ENCODE measurements at places on chromosomes 16 and 17.

DNA sequence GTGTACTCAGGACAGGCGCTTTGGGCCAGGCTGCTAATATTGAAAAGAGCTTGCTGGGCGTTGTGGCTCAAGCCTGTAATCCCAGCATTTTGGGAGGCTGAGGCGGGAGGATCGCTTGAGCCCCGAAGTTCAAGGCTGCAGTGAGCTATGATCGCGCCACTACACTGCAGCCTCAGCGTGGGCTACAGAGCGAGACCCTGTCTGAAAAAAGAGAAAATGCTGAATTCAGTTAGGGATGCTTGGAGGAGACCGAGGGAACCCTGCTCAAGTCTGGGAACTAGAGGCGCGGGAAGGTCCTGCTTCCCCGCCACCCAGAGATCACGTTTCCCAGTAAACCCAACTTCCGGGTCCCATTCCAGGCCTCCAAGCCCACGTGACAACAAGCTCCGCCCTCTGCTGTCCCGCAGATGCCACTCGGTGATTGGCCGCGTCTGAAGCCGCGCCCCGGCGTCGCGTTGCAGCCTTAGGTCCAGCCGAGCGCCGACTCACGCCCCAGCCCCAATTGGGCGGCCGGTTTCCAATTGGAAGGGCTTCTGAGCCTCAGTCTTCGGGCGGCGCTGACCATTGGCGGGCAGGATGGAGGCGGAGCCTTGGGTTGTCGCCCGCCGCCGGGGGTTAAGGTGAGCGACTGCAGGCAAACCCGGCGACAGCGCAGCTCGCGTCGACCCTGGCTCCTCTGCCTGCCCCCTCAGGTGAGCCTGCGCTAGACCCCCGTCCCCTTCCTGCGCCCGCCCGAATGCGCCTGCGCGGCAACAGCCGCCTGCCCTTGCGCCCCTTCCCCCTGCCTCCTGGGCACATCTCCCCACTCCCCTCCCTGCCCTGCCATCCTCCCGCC is at the start of gene PHKG2:
PHKG2 (plus strand) TSS at position 627 of the 835 bp plus-strand sequence. CDS start 396 bp downstream, outside the sequence.
- DNase-seq, result peak; percentile 99

DNA sequence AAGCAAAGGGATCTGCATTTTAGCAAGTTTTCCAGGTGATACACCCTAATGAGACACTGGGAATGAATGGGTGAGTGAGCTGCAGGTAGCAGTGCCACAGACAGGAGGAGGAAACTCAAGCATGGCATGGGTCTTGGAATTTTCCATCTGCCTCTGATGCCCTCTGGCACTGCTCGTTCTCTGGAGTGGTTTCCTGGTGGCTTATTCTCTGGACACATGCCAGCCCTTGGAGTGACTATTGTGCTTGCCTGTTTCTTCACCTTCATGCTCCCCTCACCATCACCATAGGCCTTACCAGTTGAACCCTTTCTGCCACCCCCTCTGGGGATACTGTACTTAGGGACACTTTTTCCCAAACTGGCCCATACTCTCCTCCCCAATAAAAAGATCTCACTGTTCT is 1.6 kb downstream of the COASY start:
- no peak for DNase-seq

DNA sequence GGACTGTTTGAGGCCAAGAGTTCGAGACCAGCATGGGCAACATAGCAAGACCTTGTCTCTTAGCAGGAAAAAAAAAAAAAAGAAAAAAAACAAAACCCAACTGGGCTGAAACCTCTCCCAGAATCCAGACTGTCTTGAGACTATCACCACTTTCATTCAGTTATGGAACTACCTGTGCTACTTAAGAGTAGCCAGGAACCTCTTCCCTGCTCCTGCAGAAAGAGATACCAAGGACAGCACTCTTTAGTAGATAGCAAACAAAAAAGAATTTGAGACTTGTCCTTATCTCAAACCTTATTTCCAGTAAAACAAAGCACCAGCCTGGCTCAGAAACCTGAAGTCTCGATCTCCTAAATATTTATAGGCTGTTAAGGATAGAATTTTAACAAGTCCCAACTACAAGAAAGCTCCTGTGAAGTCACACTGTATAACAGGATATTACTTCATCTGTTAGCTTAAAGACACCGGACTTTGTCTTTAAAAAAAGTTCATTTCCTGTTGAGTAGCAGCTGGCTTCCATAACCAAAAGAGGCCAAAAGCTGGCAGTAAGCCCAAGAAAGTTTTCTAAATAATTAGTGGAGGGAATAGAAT is 5.1 kb downstream of the CDR2 start:
- no peak for DNase-seq

DNA sequence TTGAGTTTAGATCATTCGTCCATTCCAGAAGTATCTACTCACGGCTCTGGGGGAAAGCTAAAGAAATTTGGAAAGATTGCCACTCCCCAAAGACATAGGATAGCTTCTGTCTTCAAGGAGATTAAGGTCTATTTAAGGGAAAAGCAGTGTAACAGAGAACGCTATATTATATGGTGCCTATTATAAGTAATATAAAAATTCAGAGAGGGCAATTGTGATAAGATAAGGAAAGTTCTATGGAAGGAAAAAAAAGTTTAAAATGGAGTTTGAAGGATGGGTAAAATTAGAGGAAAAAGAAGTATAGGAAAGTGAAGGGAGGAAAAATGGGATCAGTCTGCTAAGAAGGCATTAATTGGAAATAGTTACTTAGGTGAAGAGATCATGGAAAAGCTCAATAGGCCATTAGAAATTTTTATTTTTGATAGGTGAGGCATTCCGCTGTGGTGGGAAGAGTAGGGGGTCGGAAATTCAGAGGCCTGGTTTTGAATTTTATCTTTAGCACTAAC is 690 bp upstream of the CDC27 start:
- DNase-seq, result no peak

DNA sequence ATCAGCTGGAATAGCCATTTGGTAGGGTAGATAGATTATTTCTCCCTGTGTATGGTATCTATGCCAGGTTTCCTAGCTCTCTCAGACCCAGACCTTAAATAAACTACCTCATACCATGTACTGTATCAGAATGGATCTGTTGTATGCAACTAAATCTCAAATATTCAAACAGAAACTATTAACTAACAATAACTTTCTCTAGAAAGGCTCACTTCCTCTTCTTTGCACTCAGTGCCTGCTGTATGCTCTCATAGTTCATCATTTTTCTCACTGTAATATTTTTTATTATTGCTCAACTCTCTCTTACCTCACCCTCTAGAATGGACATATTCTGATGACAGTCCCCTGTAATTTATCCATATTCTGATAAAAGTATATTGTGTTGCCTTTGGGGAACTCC is 182.4 kb downstream of the TOX3 start:
- DNase-seq, result no peak

- DNase-seq, result no peak
These were observed 2.3 kb downstream of the RSAD1 start for GRCh38 chr17:50480854-50481490.

DNA sequence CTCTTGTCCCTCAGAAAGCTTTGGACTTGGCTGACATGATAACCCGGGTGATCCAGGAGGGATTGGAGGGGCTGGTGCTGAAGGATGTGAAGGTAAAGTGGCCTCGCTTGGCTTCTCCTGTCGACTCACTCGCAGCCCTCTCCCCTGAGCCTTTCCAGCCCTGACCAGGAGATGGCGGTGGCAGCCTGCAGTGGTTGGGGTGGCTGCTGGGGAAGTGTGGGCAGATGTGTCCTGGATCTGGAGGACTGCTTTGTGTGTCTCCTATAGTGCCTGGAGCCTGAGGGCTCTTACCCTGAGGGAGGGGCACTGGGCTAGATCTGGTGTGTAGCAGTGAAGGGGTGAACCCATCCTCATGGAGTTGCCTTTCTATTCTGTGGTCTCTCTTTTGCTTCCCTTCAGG is 17.9 kb downstream of the LIG3 start:
- peak; percentile 12 for DNase-seq

DNA sequence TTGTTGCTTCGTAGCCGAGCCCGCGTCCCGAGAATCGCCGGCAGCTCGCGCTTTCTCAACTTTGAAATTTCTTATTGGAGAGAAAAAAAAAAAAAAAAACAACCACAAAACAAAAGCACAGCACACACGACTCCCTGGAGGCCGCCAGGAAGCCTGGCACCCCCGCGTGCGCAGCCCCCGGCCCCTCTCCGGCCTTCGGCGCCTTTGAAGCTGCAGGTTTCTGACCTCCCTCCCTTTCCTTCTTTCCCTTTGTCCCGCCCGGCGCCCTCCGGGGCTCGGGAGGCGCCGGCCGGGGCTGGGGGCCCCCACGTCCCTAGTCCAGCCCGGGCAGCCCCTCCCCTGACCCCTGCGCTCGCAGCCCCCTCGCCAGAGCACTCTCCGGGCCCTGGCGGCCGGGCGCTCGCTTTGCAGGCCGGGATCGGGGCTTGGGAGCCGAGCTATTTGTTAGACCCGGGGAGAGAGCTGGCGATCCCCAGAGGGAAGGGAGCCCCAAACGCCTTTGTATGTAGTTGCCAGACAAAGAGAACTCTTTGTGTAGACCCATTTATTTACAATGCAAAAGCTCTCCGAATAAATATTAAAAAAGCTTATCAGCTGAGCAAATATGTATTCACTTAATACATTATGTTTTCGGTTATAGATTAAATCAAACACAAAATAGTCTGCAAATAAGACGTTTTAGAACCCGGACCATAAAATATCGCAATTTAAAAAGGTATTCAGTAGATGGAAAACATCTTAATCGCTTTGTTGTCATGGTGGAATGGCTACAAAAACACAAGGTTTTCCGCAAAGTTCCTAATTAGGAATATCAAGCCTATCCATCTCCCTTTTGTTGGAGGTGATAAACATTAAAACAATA is 2.3 kb downstream of the BAHCC1 start:
- DNase-seq, result peak; percentile 56

- DNase-seq, result no peak
These were observed 5.4 kb downstream of the DYNC1LI2 start for GRCh38 chr16:66746048-66746447.
